ENCODE measurements at places on chromosomes 1 and 21.

- DNase-seq = no peak
Measured at GRCh38 chr21:44354001-44354405, 582 bp downstream of the TRPM2 start.

- DNase-seq = no peak
Measured at GRCh38 chr1:241610056-241610815, 29.9 kb downstream of the CHML start.

GRCh38 chr1:110292031-110292741 is 47.0 kb upstream of the RBM15 start:
- peak; percentile 23 for DNase-seq

DNA sequence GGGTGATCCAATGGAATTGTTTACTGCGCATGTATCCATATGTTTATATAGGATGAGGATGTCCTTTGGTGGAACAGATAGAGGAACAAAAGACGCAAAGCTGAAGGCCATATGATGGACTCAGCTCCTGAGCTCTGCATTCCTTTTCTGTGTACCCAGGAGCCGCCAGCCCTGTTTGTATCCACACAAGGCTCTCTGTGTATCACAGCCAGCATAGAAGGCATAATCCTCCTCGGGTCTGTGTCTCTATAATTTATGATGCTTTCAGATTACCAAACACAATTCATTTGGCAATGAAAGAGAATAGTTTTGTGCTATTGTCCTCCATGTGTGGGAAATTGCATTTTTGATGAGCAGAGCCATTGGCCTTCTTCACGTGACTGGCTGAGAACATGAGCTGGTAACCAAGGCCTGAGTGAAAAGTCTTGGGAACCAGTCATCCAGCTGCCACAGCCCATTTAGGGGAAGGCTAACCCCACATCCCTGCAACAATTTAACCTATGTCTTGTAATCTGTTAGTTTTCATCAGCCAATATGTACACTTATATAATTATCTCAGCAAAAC is 119.2 kb downstream of the PBX1 start:
- no peak for DNase-seq

DNA sequence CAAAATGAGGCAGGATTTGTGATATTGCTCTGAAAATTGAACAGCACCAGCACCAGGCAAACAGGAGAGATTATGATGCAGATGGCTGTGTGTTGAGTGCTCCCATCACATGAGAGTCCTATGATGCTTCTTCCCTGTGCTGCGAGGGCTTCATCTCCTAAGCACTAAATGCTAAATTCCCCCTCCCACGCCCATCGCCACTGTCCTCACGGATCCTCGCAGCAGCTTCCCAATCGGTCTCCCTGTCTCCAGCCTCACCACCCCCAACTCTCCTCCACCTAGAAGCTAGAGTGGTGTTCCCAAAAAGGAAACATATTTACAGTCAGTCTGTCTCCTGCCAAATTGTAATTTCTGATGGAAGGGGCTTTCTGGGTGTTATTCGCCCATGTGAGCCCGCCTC is 4.9 kb upstream of the BACE2 start:
- DNase-seq = no peak

- no peak for DNase-seq
Measured at GRCh38 chr1:224769452-224770335, 153.6 kb downstream of the CNIH3 start.

DNA sequence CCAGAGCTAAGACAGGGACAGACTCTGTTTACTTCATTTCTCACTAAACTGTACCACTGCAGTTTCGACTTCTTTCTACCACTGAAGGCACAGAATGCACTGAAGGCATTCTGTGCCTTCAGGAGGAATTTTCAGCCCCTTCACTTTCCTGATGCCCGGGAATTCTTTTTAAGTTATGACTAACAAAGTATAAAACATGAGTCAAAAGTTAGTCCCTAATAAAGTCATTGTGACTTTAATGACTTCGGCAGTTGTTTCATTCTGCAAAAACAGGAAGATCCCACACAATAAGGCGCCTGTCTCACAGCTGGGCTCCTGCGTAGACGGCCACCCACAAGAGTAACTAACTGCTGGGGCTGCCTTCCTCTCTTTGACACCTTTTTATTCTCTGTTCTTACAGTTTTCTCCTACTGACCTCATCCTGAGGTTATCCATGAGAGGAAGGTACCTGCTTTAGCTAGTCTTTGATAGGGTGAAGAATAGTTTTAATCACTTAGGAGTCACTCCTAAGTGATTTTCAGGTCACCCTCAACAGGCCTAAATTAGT is 183.9 kb upstream of the SGIP1 start:
- peak; percentile 88 for DNase-seq

DNA sequence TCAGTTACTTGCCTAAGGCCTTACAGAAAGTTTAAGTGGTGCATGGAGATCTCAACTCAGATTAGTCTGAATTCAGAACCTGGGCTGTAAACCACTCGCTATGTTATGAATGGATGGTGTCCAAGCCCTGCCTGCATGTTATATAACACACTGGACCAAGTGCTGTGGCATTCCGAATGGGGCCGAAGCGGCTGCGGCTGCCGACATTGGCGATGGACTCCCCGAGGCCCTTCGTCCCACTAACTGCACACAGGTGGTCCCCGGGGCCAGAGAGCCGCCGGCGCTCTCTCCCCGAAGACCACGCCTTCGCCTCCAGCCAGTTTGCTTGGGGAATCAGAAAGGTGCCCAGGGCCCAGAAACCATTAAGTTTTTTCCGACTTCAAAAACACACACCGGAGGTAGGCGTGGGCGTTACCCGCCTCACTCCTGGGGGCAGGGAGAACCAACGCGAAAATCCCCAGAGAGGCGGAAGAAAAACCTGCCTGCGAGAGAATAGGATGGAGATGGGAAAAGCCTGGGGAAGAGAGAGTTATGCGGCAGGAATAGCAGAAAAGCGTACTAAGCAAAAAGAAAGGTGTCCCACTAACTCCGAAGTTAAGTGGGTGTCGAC is 579 bp upstream of the TENT5C start:
- no peak for DNase-seq

DNA sequence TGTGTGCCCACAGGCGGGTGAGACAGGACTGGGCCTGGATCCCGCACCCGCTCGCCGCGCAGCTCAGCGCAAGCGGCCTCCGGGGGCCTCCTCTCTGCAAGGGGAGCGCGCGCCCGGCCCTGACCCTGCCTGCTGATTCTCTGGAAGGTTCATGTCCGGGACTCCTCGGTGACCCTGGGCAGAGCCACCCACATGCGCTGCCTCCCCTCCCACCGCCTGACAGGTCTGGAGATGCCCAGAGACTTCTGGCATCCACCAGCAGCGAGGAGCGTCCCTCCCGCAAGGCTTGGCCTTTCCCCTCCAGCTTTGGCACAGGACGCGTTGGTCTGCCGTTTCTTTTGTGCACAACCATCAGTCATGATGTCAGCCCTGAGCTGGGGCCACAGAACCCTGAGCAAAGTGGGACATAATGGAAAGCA is 42.0 kb upstream of the COL6A2 start:
- no peak for DNase-seq

GRCh38 chr1:43447891-43448708 is 5.6 kb downstream of the HYI start:
- no peak for DNase-seq

Measured in HT1080 (cell line).